NCI-H187 treated with DMSO at 0.1 percent for 48 hours (cell line): ENCODE measurements at places on chromosomes 4 and X.

DNA sequence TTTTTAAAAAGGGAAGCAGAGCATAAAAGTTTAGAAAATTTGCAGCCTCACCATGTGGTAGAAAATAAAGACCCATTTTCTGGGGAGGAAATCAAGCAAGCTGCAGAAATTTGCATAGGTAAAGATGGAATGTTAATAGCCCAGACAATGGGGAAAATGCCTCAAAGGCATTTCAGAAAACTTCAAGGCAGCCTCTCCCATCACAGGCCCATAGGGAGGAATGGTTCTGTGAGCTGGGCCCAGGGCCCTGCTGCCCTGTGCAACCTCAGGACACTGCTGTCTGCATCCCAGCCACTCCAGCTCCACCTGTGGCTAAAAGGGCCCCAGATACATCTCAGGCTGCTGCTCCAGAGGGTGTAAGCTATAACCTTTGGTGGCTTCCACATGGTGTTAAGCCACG lies 137.9 kb downstream of the INPP4B start:
- no peak for DNase-seq

- no peak for DNase-seq
These were observed 46.7 kb downstream of the ENPP6 start for GRCh38 chr4:184171011-184171410.

- DNase-seq: no peak
These were observed 30.6 kb downstream of the ANXA5 start for GRCh38 chr4:121666091-121666679.

DNA sequence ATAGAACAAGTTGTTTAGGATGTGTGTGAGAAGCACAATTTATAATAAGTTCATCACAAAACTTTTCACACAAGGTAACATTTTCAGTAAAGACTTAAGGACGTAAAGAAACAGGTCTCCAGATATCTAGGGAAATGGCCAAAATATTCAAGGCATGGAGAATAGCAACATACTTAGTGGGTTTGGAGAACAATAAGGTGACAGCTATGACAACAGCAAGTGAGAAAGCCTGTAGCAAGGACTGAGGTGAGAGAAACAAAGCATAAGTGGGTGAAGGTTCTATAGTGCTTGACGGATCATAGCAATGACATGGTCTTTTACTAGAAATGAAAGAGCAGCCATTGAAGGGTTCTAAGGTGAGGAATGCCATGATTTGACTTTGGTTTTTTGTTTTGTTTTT lies 1337.3 kb downstream of the PCDH18 start:
- no peak for DNase-seq

DNA sequence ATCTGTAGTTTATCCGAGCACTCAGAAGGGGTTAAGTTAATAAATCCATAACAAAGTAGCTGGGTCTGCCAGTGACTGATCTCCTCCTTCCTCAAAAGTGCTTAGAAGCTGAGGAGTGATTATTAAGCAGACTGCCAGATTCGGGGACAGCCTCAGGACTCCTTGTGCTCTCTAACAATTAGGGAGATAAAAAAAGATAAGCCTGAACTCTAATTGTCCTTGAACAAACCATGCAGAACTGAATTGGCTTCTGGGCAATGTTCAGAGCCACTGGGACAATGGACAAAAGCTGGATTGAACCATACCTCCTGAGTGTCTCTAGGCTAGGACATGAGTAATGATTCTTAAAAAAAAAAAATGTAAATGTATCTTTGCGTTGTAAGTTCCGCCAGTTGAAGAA lies 22.7 kb upstream of the GRPR start:
- DNase-seq: no peak

DNA sequence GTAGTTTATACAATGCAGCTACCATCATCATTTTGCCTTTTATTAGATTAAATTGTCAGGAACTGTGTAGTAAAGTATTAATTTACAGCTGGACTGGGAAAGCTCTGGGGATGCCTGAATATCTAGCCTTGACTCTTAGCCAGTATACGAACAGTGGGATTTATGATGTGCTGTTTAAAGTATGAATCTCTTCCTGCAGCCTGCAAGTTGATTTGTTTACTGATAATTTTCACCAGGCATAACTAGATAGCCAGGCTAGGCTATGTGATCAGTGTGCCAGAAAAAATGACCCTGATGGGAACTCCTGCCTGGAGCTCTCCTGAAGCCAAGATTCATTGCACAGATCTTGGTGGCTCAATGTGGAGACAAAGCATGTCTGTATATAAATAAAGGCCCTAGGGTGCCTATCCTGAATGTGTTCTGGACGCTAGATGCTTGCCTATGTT lies 119.2 kb downstream of the SCLT1 start:
- DNase-seq: no peak

DNA sequence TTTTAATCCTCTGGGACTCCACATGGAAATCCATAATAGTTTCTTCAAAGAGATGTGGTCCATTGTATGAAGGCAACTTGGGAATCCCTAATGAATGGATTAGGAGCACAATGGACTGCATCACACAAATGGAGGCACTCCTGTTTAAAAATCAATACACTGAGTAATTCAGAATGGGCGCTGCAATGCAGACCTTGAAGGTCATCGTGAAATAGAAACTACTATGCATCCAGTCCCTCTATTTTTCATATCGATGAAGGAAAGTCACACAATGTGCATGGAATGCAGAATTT lies 98.8 kb upstream of the EGFL6 start:
- no peak for DNase-seq

- DNase-seq: no peak
These were observed 2.8 kb downstream of the CCNG2 start for GRCh38 chr4:77159806-77160205.

- no peak for DNase-seq
These were observed 44.5 kb upstream of the RASGEF1B start for GRCh38 chr4:81516241-81516640.

DNA sequence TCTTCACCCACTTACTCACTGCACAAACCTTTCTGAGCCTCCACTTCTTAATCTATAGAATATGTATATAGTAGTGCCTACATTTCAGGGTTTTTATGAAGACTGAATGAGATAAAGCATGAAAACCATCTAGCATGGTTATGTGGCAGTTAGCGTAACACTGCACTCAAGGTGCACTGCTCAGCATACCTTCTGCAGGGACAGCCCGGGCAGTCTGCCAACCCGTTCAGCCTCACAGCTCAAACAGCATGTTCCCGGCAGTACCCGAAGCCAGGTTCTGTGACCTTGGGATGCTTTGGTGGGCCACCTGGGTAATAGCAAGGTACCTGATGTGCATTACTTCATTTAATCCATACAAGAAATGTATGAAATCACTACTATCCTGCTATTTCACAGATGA lies 81.4 kb downstream of the DOCK11 start:
- DNase-seq: no peak

GRCh38 chr4:24335616-24336015 lies 248.7 kb downstream of the DHX15 start:
- DNase-seq: no peak
